ENCODE measurements at places on chromosomes 12 and 14.

GRCh38 chr12:89828575-89828974, 119.9 kb upstream of the ATP2B1 start:
- DNase-seq = no peak

- DNase-seq = peak; percentile 56
Observed at GRCh38 chr12:106601031-106601430, 18.2 kb downstream of the RFX4 start.

DNA sequence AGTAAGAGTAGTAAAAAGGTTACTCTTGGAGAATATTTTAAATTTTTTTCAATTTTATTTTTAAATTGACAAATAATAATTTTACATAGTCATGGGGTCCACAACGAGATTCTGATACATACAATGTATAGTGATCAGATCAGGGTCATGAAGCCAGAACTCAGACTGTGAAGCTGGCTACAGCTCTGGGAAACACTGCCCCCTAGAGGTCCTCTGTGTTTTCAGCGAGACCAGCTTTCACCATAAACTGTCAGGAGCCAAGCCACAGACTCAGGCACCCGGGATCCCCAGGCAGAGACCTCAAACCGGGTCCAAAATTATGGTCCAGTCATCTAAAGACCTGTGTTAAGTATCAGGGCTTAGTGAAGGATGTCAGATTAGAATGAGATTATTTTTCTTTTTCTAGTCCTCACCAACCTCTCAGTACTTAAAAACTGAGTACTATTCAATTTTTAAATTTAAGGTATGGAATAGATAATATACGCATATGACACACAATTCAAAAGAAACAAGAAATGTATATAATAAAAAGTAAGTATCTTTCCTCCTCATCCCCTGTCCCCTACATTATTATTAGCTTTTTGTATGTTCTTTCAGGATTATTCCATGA, 397.1 kb downstream of the MDGA2 start:
- DNase-seq = peak; percentile 52

GRCh38 chr12:57193706-57194245, 22.8 kb upstream of the NXPH4 start:
- DNase-seq = no peak

GRCh38 chr12:118984161-118984943, 3.0 kb downstream of the SRRM4 start:
- no peak for DNase-seq

Data from HAP-1 (cell line).